ENCODE measurements at places on chromosomes 11 and 22. TPM values are rescaled to one million over a fixed set of nuclear protein-coding genes. Genes with fewer than 3 reads are reported as not detected.

The ACTN3 gene
- total RNA-seq = 0.21 TPM

The HEPHL1 gene
- not detected for total RNA-seq

The FOLR3 gene
- 8.4 TPM for total RNA-seq

The KRTAP5-11 gene
- total RNA-seq = not detected

The OR6T1 gene
- not detected for total RNA-seq

The LRFN4 gene
- 9.6 TPM for total RNA-seq

The TTC36 gene
- total RNA-seq = 0.97 TPM

The CNGA4 gene
- total RNA-seq = 0.23 TPM

The MUC5AC gene
- not detected for total RNA-seq

The ADM2 gene
- total RNA-seq = 2.0 TPM

The TMEM258 gene
- total RNA-seq = 60.5 TPM

The RASSF10 gene
- not detected for total RNA-seq

The TMEM191B gene
- total RNA-seq = not detected

The MRGPRX2 gene
- not detected for total RNA-seq

The PLEKHA7 gene
- total RNA-seq = 5.6 TPM

The RAB36 gene
- 3.7 TPM for total RNA-seq

The HEPN1 gene
- total RNA-seq = not detected

Measured in spleen (tissue), 13 donors.